Activated CD4-positive, alpha-beta T cell treated with anti-CD3 and anti-CD28 coated beads for 4 hours (primary cell): ENCODE measurements at places on chromosomes 4 and X.

DNA sequence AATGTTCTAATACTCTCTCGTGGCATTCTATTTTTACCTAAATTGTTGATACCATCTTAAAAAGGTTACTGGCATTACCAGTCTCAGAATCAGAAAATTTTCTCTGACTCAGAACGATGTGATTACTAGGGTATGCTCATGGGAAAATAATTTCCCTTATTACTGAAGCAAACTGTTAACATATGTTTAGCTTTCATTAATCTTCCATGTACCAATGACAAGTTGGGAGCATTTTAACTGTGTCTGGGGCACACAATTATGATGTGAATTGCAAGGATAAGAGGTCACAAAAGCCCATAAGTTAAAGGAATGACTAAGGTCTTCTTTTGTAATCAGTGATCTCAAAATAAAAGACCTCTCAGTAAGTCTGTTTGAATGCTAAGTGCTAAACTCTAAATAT lies 1254.6 kb downstream of the PCDH18 start:
- no peak for DNase-seq

GRCh38 chr4:18057821-18058533 lies 36.4 kb upstream of the LCORL start:
- no peak for DNase-seq

DNA sequence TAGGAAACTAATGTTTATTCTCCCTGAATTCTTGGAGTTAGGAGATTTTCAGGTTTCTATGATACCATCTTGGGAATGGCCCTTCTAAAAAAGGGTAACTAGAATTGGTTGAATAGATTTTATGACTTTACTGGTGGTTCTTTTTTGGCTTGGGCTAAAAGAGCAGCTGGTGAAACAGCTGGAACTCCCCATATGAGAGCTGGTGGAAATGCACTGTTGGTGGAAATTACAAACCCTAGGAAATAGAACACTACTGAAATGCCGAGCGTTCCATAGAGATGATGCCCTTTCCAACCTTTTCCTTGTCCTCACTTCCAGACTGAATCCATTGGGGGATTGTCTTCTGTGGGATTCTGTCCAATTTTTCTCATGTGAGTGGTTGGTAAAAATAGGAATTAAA lies 139.5 kb downstream of the STIM2 start:
- DNase-seq, result no peak

DNA sequence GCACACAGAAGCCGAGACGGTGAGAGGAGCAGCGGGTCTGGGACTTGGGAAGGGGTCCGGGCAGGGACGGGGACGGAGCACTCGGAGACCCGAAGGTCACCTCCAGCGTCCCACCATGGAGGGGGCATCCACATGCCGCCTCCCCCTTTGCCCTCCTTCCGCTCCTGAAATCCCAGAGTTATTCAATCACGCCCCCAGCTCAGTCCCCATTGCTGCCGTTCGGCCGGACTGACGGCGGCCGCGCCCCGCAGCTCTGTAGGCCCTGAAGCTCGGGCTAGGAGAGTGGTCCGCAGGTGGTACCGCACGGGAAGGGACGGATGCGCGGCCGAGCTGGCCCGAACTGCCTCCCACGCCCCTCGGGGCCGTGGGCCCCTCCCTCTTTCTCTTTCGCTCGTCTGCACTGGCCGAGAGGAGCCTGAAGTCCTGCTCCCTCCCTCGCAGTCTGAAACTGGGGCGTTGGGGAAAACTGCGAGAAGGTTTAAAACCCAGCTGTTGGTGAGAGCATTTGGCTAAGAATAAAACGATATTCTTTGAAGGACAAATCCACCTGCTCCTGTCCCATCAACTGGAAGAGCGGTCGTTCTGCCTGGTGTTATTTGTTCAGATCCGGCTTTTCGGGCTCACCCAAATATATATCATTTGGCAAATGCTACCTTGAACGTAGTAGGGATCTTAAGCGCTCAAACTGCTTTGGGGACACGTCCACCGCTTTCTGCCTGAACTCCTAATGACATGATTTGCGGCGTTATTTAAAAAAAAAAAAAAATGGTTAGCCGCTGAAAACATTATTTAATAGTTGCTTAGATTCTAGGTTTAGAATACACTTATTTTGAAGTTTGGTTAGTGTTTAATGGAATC lies 719 bp downstream of the USO1 start:
- peak; percentile 43 for DNase-seq
